Calu3 (cell line): ENCODE measurements at places on chromosomes 4 and X. TPM values are rescaled to one million over a fixed set of nuclear protein-coding genes. Genes with fewer than 3 reads are reported as not detected.
A peak's percentile ranks its signal among the peaks of the same experiment; 100 is the strongest.

Gene RNF150
- total RNA-seq, result 0.14 and 0.17 TPM in 2 replicates

Gene NOCT
- 11.4 and 17.3 TPM in 2 replicates for total RNA-seq

Gene SLC2A9
- total RNA-seq, result 1.4 and 1.8 TPM in 2 replicates

Gene FGFBP1
- total RNA-seq, result 5.0 and 8.4 TPM in 2 replicates

Gene HSD17B13
- total RNA-seq, result not detected in 2 replicates

Gene HEPH
- not detected in 2 replicates for total RNA-seq

Gene ADGRG2
- total RNA-seq, result 0.09 and 0.47 TPM in 2 replicates

GRCh38 chr4:159503236-159504008 lies 400.5 kb downstream of the RAPGEF2 start:
- no peaks in the 10 kb centered on the region for H3K36me3 ChIP-seq
- no peak overlapping the region for H3K27ac ChIP-seq
- DNase-seq, result no peak
- H3K4me1 ChIP-seq, result no peaks in the 10 kb centered on the region
- H3K4me3 ChIP-seq, result no peak overlapping the region

- peaks cover 32% of the 10 kb centered on the region for H3K36me3 ChIP-seq
- H3K4me1 ChIP-seq, result peaks cover 4% of the 10 kb centered on the region
- no peak for DNase-seq
- no peak overlapping the region for H3K4me3 ChIP-seq
- no peaks in the 10 kb centered on the region for H3K27me3 ChIP-seq
Measured at GRCh38 chrX:13752646-13753045, 18.1 kb downstream of the OFD1 start.

DNA sequence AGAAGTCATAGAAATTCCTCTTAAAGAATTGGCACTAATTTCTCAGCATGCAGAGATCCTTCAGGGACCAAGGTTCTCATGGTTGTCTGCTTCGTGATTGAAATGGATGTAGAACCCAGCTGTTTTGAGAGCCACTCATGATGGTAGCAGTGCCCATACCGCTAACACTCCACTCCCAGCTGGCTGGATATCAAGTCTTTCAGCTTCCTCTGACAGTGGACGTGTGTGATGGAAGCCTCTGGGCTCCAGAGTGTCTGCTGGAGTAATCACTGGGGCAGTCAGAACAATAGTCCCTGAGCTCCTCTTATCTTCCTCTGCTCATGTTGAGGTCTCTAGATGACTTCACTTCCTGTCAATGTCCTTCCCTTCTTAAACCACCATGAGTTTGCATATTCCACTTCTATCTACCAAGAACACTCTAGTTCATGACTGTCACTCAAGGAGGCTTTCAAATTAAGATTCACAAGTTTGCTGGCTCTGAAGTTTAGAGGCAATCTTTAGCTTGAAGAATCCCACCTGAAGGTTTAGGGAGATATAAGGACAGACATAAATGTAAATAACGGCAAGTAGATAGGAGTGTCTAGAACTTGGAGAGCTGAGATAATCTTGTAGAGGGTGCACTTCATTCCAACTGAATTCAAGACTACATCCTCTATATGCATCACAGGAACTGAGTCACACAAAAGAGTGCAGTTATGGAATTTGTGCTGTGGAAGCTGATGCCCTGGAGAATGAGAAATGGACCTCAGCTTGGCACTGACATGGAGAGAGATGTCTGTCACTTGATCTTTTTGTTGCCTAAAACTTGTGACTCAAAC lies 64.5 kb upstream of the WDR1 start:
- DNase-seq, result no peak
- no peak overlapping the region for H3K4me3 ChIP-seq
- H3K36me3 ChIP-seq, result no peaks in the 10 kb centered on the region
- H3K4me1 ChIP-seq, result no peaks in the 10 kb centered on the region

GRCh38 chr4:53620956-53621355 lies 29.7 kb upstream of the LNX1 start:
- no peak for DNase-seq
- H3K36me3 ChIP-seq, result no peaks in the 10 kb centered on the region
- no peak overlapping the region for H3K4me3 ChIP-seq
- no peaks in the 10 kb centered on the region for H3K4me1 ChIP-seq
- no peak overlapping the region for H3K27ac ChIP-seq

DNA sequence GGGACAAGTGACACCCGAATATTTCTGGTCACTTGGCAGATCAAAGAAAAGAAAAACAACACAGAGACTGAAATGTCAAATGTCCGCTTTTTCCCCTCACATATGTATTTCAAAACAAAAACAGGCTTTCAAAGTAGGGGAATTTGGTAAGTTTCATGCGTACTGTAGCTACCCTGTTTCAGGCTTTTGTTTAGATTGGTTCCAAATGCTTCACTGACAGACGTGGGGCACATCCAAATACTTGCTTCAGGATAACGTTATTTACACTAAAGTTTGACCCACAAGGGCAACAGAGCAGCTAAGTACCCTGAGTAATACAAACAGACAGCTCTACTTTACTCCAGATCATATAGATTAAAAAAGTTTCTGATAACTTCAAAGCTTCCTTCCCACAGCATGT lies 804.5 kb upstream of the POU3F4 start:
- H3K4me1 ChIP-seq, result no peaks in the 10 kb centered on the region
- no peaks in the 10 kb centered on the region for H3K27me3 ChIP-seq
- H3K27ac ChIP-seq, result no peak overlapping the region
- no peak for DNase-seq

DNA sequence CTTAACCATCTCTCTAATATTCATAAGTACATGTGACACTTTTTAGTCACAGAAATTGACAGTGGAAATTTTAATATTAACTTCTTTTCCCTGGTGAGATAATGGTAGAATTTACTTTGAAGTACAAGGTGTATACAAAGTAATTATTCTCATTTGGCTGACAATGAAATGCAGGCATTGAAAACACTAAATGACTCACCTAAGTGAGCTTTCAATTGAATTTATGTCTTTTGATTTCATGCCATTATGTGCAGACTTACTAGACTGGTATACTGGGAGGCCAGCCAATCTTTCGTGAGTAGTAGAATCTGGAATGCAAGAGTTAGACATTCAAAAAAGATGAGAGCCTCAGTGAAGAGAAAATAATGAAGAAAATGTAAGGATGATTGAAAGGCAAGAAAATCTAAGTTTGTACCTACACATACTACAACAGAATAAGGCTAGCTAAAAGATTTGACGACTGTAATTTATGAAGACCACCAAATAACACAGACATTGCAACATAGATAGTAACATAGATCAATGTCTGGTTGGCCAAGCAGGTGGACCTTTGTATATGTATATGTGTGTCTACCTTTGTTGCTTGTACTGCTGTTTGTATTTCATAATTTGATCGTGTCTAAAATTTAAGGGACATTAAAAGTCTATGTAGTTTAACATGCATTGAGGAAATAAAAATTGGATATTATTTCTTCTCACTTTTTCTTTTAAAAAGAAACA lies 459.7 kb downstream of the IL15 start:
- H3K4me3 ChIP-seq, result peak overlapping the region; percentile 18
- peak; percentile 55 for DNase-seq
- no peaks in the 10 kb centered on the region for H3K27me3 ChIP-seq
- peak overlapping the region; percentile 82 for H3K27ac ChIP-seq
- H3K4me1 ChIP-seq, result peaks cover 36% of the 10 kb centered on the region

DNA sequence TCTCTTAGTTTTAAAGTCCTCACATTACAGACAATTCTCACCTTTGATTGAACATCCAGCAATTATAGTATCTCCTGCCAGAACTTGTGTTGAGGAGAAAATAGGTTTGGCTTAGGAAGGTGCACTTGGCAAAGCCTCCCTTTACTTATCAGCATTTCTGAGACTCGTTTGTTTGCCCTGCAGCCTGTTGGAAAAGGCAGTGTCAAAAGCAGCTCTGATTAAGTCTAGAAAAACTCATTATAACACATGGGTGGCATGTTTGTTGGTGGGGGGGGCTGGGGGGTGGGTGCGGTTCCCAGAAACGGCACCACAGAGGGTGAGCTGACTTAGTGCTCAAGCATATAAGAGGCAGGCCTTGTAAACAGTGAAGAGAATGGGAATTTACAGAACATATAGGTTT lies 21.7 kb upstream of the PUDP start:
- no peak for DNase-seq
- H3K36me3 ChIP-seq, result no peaks in the 10 kb centered on the region
- H3K4me1 ChIP-seq, result no peaks in the 10 kb centered on the region

DNA sequence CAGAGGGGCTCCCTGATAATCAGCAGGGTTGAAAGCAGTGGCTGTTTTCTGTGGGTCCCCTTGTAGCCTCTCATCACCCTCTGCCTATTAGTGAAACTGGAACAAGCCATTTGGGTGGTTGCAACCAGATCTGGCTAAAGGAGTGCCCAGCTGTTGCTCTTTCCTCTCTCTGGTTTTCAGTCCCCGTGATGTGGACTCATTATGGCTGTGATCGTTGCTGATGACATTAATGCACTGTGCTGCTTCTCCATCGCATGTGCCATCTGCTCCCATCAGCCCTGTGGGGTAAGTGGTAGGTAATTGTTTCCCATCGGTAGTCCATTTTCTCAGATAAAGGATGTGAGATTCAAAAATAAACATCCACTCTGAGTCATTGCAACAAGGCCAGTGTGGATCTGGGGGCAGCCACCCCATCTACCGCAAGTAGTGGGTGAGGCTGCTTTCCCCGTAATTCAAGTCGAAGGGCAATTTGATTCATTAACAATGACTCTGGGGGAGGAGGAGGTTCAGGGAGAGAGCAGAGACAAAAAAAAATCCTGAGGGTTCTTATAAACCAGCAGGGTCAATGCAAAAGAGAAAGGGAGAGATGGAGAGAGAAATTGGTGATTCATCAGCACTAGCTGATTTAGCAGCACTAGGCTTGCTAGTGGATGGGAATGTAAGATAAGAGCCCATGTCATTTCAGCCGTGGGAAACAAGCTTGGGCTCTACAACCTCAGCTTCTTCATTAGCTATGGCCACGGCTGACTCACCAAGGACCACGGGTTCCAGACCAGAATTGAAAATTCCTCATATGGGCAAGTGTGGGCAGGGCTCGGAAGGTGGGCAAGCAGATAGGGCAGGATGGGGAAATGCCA lies 357.8 kb downstream of the MID1IP1 start:
- H3K27me3 ChIP-seq, result peaks cover 40% of the 10 kb centered on the region
- no peaks in the 10 kb centered on the region for H3K36me3 ChIP-seq
- no peak overlapping the region for H3K27ac ChIP-seq
- peaks cover 33% of the 10 kb centered on the region for H3K4me1 ChIP-seq

- H3K27me3 ChIP-seq, result no peaks in the 10 kb centered on the region
- no peak overlapping the region for H3K4me3 ChIP-seq
- H3K4me1 ChIP-seq, result no peaks in the 10 kb centered on the region
- H3K27ac ChIP-seq, result no peak overlapping the region
- no peak for DNase-seq
Measured at GRCh38 chr4:68434836-68435235, 12.4 kb upstream of the TMPRSS11E start.

GRCh38 chrX:47242321-47242720 lies 9.5 kb downstream of the USP11 start:
- no peak for DNase-seq
- no peak overlapping the region for H3K4me3 ChIP-seq
- H3K27me3 ChIP-seq, result no peaks in the 10 kb centered on the region
- peaks cover 19% of the 10 kb centered on the region for H3K36me3 ChIP-seq

DNA sequence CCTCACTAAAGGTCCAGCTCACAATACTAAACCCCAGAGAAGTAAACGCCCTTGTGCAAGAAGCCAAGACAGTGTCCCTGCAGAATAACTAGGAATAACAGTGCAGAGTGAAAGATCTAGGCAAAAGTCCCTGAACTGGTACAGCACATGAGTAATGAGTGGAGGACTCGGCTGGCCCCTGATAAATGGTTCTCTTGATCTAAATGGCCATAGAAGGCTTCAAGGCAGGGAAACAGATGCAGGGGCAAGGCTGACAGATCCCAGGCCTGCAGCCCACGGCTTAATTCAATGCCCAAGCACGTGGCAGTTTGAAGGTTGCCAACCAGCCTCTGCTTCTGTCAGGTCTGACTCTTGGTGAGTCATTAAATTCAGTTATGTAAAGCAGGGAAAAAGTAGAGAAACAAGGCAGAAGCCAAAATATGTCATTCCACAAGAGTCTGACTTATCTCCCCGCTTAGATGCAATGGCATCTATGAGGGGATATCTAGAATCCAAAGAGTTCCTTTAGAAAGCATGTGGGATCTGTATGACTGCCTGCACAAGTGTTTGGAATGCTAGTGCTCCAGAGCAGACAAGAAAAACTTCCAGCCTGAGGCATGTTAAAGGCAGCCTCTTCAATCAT lies 121.3 kb downstream of the PRDM5 start:
- no peak overlapping the region for H3K27ac ChIP-seq
- no peaks in the 10 kb centered on the region for H3K27me3 ChIP-seq
- H3K4me1 ChIP-seq, result no peaks in the 10 kb centered on the region
- no peak for DNase-seq

- H3K4me3 ChIP-seq, result no peak overlapping the region
- H3K4me1 ChIP-seq, result peaks cover 8% of the 10 kb centered on the region
- no peaks in the 10 kb centered on the region for H3K36me3 ChIP-seq
- DNase-seq, result no peak
- no peaks in the 10 kb centered on the region for H3K27me3 ChIP-seq
Measured at GRCh38 chrX:30659421-30659820, 6.2 kb downstream of the GK start.

DNA sequence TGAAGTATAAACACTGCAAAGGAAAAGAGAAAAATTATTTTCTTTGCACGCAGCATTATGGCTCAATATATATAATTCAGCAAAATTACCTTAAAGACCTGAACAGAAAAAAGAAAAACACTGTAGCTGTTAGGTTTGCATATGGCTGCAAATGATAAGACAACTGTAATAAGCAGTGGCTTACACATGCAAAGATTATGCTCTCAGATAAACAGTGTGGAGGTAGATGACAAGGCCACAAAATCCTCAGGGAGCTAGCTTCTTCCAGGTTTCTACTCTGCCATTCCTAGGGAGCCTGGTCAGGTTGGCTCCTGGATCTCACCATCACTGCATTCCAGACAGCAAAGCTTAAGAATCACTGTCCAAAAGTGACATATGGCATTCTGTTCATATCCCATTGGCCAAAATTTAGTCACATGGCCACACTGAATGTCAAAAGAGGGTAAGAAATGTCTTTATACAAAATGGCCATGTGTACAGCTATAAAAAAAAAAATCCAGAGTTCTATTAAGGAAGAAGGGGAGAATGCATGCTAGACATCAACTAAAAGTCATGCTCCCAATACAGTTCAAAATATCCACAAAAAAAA lies 195.2 kb upstream of the SLC7A11 start:
- DNase-seq, result no peak
- H3K4me1 ChIP-seq, result no peaks in the 10 kb centered on the region
- H3K27me3 ChIP-seq, result no peaks in the 10 kb centered on the region
